ENCODE measurements at places on chromosomes 16 and 17. TPM values are rescaled to one million over a fixed set of nuclear protein-coding genes. Genes with fewer than 3 reads are reported as not detected.

DNA sequence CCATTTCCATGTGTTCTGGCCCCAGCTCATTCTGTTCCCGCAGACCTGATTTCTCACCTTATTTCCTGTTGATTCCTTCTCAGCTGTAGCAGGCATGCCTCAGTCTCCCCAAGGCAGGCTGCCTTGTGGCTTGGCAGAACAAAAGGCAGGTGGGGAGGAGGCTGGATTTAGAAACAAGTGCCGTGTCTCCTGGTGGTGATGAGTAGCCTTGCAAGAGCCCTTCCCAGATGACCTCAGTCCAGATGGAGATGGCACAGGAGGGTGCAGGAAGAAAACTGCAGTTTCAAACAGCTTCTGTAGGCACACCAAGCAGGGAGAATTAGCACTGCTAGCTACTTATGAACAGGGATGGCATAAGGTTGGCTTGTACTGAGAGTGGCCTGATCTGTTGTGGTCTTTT lies 64.6 kb downstream of the ARHGAP44 start:
- no peak for DNase-seq
- no peaks in the 10 kb centered on the region for H3K27me3 ChIP-seq
- no peaks in the 10 kb centered on the region for H3K4me1 ChIP-seq

GRCh38 chr17:17052462-17053221 lies 10.4 kb downstream of the MPRIP start:
- peak; percentile 8 for DNase-seq
- peak overlapping the region; percentile 59 for H3K4me3 ChIP-seq
- no peaks in the 10 kb centered on the region for H3K27me3 ChIP-seq
- peaks cover 79% of the 10 kb centered on the region for H3K4me1 ChIP-seq
- H3K27ac ChIP-seq: peak overlapping the region; percentile 62
- no peaks in the 10 kb centered on the region for H3K36me3 ChIP-seq

RCVRN gene
- total RNA-seq: not detected

DNA sequence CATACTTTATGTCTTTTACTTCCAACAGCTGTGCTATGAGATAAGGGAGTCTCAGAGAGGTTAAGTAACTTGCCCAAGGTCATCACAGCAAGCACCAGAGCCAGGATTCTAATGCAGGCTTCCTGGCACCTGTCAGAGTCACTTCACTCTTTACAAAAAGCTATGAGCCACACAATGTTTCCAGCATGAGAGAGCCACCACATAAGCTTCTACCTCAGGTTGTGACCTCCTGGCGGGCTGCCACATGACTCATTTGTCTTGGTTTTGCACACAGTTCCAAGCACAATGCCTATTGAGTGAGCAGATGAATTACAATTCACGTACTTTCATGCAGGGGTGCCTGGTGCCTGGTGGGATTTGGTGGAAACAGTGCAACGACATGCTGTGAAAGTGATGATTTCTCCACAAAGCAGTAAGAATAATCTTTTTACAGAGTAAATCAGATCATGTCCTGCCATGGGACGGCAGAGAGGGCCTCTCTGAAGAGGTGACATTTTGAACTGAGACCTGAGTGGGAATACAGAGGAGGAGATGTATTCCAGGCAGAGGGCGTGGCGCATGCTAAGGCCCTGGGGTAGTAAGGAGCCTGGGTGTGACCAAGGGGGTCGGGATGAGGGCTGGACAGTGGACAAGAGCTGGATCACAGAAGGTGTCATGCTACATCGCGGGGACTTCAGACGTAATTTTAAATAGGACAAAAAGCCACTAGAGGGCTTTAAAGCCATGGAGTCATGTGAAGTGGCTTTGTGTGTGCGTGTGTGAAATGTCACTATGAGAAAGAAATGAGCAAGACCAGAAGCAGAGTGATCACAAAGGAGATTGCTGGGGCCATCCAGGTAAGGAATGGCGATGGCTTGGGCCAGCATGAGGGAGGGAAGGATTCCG lies 53.4 kb downstream of the CACNG3 start:
- no peak overlapping the region for H3K27ac ChIP-seq
- no peak overlapping the region for H3K4me3 ChIP-seq
- DNase-seq: no peak
- H3K36me3 ChIP-seq: no peaks in the 10 kb centered on the region

- no peaks in the 10 kb centered on the region for H3K27me3 ChIP-seq
- DNase-seq: no peak
- no peak overlapping the region for H3K27ac ChIP-seq
- H3K4me1 ChIP-seq: peaks cover 22% of the 10 kb centered on the region
- no peaks in the 10 kb centered on the region for H3K36me3 ChIP-seq
Observed at GRCh38 chr16:17364319-17365210, 106.2 kb downstream of the XYLT1 start.

Measured in glutamatergic neuron (in vitro differentiated cells).